Stimulated activated CD8-positive, alpha-beta memory T cell treated with anti-CD3 and anti-CD28 coated beads, Interleukin-2, amount 100 ng/mL, for 1 hour (primary cell): ENCODE measurements at places on chromosomes 4 and X.

- no peak for DNase-seq
Measured at GRCh38 chr4:27003642-27004113, 143.0 kb downstream of the STIM2 start.

GRCh38 chrX:140447150-140447549 is 57.7 kb downstream of the SOX3 start:
- DNase-seq: no peak

- DNase-seq: no peak
Measured at GRCh38 chr4:89379511-89380044, 72.0 kb upstream of the GPRIN3 start.

- no peak for DNase-seq
Measured at GRCh38 chrX:12249997-12250396, 111.7 kb downstream of the FRMPD4 start.

- no peak for DNase-seq
Measured at GRCh38 chr4:2378401-2378800, 40.0 kb downstream of the ZFYVE28 start.

GRCh38 chr4:126627255-126627654 is 1005.5 kb upstream of the INTU start:
- DNase-seq: no peak

DNA sequence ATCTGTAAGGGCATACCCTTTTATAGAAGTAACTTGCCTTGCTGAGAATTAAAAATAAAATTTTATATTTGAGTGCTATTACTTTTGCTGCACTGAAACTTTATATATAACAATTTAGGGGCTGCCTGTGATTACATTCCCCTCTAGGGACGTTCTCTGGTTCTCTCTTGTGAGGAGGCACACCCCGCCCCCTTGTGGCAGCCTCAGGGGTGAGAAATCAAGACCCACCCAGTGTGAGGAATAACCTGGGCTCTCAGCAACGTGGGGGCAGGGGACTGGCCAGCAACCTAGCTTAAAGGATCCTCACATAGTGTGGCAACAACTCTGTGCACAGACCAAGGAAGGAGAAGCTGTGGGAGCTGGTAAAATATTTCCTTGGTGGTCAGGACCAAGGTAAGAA is 43.7 kb downstream of the MAGEA9 start:
- DNase-seq: no peak

DNA sequence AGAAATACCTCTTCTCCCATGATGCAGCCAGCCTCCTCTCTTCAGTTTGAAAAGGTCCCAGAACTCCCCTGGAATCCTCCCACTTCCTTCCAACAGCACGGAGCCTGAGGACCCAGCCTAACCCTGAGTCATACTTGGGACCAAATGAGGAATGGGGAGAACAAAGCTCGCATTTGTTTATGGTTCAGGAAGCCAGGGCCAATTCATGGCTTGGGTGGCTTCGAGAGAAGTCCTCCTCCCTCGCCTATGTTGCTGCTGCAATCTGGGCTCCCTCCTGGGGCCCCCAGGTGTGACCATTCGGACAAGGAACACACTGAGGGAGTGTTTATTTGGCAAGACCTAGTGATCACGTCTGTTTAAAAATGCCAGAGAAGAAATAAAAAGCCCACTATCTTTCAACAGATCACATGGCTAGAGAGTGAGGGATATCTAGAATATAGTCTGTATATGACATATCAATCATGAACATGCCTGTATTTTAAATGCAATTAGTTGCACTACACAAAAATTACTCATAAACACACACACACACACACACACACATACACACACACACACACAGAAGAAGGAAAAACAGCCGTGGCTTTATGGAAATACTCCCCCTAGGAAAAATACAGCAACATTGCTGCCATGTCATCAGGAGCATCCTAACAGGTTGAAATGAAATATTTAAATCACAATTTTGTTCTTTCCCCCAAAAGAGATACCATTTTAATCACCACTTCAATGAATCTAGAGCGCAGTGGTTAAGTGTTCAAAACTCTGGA is 155.7 kb upstream of the MAP3K15 start:
- DNase-seq: no peak

GRCh38 chr4:152590179-152591031 is 54.5 kb upstream of the FBXW7 start:
- DNase-seq: no peak

GRCh38 chrX:68932611-68933010 is 103.8 kb downstream of the EFNB1 start:
- no peak for DNase-seq

- no peak for DNase-seq
Measured at GRCh38 chr4:142581881-142582280, 264.2 kb downstream of the INPP4B start.

DNA sequence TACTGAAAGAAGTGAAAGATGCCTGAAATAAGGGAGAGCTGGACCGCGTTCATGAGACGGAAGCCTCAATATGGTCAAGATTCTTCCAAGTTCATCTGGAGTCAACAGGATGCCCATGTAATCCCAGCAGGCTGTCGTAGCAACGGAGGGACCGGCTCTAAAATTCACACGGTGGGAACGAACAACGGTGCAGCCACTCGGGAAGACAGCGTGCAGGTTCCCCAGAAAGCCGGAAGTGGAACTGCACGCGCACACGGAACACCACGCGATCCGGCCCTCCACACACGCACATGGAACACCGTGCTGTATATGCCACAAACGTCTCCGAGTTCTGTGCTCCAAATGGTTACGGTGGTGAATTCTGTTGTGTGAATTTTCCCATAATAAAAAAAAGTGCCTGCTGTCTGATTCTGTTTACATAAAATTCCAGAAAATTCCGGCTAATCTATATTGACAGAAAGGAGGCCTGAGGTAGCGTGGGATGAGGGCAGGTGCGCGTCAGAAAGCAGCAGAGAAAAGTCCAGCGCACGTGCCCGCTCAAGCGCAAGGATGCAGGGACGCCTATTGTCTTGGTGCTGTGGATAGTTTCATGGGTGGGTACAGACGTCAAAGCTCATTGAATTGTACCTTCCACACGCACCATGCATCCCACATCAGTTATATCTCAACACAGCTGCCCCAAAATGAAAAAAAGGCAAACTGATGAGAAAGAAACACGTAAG is 31.2 kb downstream of the PPP2R3B start:
- no peak for DNase-seq
